Stimulated activated CD8-positive, alpha-beta memory T cell treated with anti-CD3 and anti-CD28 coated beads, Interleukin-7, amount 100 ng/mL, for 1 hour (primary cell): ENCODE measurements at places on chromosomes 16 and 17.

- DNase-seq: no peak
Measured at GRCh38 chr16:10851512-10851911, 25.5 kb upstream of the CIITA start.

DNA sequence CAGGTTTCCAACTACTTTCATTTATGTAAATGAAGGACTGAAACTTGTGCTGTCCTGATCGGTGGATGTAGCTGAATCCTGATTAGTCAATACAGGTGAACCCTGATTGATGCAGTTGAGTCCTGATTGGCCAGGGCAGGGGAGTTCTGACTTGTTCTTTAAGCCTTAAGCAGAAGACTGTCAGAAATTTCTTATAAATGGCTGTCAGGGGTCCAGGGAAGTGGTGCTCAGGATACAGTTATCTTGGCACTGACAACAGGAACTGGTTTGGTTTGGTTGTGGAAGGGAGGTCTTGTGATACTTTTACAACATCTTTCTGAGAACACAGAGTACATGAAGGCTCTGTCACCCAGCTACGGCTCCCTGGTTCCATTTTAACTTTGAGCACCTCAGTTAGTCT lies 132.1 kb downstream of the KCNJ12 start:
- no peak for DNase-seq

DNA sequence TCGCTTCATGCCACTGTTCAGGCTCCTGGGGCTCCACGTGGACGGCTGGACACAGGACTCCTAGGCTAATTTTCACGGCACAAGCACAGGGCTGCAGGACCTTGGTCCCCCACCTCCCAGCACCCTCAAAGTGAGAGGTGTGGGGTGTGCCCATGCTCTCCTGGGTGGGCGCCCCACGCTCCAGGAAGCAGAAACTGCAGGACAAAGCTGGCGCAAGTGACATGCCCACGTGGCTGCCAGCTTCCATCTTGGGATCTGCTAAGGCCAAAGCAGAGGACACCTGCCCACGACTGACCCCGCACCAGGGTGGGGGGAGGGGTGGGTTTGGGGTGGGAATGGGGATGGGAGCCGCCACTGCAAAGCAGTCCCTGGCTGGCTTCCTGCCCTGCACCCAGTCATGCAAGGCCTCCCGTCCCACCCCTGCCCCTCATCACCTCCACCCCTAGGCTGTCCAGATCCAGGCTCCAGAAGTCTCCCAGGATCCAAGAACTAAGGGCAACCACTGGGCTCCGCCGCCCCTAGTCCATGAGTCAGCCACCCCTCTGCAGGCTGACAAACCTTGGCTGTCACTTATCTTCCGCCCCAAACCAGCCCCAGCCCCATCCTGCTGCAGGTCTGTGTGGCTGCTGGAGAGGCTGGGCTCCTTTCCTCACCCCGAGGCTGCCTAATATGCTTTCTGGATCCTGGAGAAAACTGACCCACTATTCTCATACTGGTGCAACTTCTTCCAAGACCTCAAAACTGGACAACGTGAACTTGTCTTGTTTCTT lies 11.1 kb downstream of the USP6 start:
- DNase-seq: no peak

- no peak for DNase-seq
Measured at GRCh38 chr17:82666931-82667667, 18.9 kb upstream of the WDR45B start.
